ENCODE measurements at places on chromosomes 1 and 21.

- DNase-seq, result no peak
Measured at GRCh38 chr1:4132352-4133296, 232.6 kb upstream of the C1orf174 start.

DNA sequence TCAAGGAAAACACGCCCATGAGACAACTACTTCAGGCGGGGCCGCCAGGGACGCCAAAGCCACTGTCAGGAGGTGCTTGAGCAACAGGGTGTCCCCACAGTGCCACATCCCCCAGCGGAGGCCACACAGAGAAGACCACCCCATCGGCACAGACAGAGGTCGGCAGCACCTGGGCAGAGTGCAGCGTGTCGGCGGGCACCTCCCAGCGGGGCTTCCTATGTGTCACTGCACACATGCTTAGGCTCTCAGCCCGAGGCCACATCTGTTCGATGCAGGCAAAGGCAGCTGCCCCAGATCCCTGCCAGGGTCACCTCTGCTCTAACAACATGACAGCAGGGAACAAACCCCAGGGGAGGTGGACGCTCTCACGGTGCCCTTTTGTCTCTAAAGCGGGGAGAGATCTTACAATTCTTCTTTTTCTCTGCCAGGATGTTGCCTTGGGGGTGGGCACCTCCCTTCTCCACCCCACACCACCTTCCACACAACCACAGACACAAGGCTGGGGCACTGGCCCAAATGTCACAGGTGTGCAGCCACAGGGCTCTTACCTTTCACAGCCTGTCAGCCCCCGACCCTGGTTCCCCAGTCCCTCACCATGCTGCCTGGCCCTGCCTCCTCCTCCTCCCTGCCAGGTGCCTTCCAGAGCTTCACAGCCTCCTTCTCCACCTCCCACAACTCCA is 4.2 kb downstream of the KRTAP10-8 start:
- no peak for DNase-seq

- DNase-seq, result no peak
Measured at GRCh38 chr21:44414291-44415072, 40.8 kb upstream of the LRRC3 start.

DNA sequence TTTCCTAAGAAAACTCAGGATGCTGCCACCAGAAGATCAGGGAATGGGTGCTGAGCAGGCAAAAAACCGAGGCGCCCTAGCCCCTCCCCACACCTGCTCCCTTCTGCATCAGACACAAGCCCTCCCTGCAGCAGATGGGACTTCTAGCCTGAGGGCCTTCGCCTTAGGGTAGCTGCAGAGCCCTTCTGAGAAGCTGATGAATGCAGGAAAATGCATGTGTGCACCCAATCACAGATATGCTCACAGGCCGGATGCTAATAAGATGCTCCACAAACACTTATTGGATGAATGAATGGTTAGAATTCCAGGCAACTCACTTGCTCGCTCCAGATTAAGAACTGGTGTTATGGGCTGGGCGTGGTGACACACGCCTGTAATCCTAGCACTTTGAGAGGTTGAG is 6.8 kb upstream of the C1orf210 start:
- no peak for DNase-seq

Measured in activated CD8-positive, alpha-beta memory T cell treated with anti-CD3 and anti-CD28 coated beads for 48 hours (primary cell).